CD4-positive, alpha-beta T cell treated with Interleukin-17A for 1 hour (primary cell): ENCODE measurements at places on chromosomes 4 and X.

GRCh38 chrX:124229374-124229773 is 103.1 kb upstream of the TEX13D start:
- no peak for DNase-seq

DNA sequence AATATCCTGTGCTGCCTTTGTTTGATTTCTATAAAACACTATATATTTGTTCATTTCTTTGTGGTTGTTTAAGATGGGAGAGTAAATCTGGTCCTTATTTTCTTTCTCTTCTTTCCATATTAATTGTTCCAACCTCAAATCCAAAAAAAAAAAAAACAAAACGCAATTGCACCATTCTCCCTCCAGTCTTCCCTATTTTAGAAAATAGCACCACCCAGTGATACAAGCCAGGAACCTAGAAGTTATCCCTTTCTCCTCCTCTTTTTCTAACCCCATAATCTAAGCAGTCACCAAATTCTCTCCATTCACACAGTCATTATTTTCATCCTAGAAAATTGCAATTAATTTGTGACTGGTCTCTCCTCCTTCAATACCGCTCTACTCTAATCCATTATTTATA is 107.8 kb downstream of the GABRA3 start:
- DNase-seq = no peak

DNA sequence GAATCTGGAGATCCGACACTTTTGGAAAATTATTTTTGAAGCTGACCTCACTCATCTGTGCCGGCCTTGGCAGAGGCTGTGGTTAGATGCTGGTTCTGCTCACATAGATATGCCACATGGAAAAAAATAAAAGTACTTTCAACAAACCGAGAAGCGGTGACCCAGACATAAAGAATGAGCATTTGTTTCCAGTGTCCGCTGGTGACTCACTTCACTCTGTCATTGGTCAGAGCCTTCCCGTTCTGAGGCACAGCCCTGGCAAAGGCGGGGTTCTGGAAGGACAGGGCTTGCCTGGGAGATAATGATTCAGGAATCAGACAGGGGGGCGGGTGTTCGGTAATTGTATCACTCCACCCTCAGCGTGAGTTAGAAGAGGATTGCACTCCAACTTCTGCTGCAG is 172.4 kb upstream of the MXRA5 start:
- no peak for DNase-seq

DNA sequence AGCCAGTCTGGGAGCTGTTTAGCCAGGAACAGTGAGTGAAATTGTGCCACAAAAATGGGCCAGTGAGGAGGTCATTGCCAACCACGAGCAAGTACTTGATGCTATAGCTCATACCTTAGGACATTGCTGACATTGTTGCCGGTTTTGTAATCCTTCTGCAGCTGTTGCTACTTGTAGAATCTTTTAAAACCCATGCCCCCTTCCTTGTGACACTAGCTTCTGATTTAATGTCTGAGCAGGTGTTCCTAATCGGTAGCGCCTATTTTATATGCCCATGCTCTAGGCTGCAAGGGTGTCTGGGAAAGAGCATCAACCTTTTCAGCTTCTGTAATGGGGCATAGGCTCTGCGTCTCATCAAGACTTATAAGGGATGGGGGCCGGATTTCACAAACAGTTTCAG is 2.6 kb downstream of the POLA1 start:
- DNase-seq = no peak

- no peak for DNase-seq
Measured at GRCh38 chrX:154815274-154815818, 10.1 kb upstream of the MPP1 start.

DNA sequence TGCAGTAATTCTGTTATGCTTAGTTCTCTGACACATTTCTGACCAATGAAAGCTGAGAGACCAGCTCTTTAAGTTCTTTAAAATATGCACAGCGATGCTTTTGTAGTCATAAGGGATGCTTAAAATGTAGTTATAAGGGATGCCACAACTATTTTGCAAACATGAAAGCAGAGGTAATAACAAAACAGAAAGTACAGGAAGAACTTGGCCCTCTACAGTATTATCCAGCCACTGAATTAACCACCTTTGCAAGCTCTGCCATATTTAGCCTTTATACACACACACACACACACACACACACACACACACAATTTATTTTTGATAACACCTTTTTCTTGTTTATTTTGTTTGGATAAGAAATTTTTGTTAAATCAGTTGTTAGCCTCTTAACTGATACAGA is 590.0 kb downstream of the FAT4 start:
- DNase-seq = no peak

GRCh38 chr4:153265306-153266047 is 61.2 kb downstream of the TRIM2 start:
- no peak for DNase-seq

DNA sequence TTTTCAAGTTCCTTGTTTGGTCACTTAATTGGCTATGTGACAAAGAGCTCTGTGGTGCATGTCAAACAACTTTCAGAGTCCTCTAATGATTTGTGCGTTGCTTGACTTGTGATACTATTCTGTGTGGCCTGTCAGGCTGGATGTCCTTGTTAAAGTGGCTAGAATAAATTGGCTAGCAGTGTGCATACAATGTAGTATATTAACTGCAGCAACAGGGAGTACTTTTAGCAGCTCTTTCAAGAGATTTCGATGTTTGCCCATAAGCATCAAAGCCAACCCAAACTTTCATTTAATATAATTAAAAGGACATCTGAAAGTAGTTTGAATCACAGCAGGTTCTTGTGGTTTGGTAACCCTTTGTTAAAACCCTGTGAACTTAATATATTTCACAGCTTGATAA is 718.9 kb downstream of the ADGRL3 start:
- no peak for DNase-seq

DNA sequence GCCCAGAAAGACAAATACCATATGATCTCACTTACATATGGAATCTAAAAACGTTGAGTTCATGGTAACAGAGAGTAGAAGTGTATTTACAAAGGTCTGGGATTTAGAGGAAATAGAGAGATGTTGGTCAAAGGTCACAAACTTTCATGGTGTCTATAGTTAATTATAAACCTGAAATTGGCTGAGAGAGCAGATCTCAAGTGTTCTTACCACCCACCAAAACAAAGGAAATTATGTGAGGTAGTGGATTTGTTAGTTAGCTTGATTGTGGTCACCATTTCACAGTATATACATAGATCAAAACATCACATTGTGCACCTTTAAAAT is 186.8 kb downstream of the NWD2 start:
- no peak for DNase-seq

- DNase-seq = no peak
Measured at GRCh38 chrX:15737190-15737958, 696 bp upstream of the CA5B start.

- peak; percentile 0 for DNase-seq
Measured at GRCh38 chrX:145405012-145405411, 157.7 kb downstream of the SPANXN1 start.

DNA sequence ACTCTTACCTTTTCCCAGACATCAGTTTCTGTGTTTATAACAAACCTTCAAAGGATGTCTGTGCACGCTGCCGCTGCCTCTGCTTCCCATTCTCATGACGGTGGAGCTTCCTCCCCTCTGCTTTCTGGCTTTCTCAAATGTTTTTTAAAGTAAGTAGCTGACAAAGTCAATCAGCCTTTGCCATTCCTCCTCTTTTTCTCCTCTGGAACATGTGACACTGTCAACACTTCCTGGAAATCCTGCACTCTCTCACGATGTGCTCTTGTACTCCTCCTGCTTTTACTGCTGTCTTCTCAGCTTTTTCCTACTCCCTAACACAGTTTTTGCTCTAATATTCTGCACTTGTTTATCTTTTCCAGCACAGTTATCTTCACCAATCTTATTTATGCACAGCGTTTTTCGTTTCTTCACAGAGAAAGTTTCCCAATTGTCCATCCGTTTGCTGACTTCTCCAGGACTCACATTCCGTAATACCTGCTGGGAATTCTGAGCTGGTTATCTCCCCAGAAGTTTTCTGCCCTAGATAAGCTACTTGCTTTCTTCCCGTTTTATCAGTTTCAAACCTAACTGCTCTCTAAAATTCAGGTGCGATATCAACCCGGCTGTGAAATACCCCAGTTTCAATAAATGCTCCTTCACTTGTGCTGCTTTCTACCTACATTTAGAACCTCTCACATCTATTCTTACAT is 465.6 kb upstream of the AGA start:
- DNase-seq = no peak

DNA sequence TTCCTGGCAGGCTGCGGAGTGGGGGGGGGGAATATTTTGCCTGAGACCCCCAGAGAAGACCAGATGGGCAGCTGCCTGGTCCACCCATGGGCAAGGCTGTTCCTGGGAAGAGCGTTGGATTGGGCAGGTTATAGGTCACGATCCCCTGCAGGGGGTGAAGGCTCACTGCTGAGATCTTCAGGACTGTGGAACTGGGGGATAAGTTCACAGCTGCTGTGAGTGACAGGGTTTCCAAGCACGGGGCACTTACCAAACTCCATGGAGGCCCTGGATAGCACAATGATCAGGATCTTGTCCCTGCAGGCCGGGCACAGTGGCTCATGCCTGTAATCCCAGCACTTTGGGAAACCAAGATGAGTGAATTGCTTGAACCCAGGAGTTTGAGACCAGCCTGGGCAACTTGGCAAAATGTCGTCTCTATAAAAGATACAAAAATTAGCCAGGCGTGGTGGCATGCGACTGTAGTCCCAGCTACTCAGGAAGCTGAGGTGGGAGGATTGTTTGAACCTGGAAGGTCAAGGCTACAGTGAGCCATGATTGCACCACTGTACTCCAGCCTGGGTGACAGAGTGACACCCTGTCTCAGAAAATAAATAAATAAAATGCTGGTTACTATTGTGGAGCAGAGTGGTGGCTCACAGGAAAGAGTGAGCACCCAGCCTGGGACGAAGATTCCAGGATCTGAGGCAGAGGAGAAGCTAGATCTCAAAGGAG is 68.0 kb upstream of the HELT start:
- DNase-seq = no peak
